NCI-H1930 (cell line): ENCODE measurements at places on chromosomes 4 and X.

DNA sequence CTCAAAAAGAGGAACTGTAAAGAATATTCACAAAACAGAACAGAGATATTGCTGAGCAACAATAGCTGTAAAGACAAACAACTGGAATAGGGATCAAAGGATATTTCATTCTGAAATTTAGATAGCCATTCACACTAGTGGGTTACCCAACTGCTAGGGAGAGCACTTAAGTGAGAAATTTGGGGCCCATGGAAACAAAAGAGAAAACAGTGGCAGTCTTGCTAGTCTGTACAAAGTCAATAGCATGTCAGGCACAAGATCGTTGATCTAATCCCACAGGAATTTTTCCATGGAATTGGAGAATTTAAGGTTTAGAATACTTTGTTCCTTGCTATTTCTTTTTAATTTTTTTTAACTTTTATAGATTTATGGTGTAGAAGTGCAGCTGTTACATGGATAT, 467.0 kb downstream of the PCDH18 start:
- DNase-seq = no peak

GRCh38 chr4:2168469-2169319, 73.2 kb downstream of the HAUS3 start:
- no peak for DNase-seq

DNA sequence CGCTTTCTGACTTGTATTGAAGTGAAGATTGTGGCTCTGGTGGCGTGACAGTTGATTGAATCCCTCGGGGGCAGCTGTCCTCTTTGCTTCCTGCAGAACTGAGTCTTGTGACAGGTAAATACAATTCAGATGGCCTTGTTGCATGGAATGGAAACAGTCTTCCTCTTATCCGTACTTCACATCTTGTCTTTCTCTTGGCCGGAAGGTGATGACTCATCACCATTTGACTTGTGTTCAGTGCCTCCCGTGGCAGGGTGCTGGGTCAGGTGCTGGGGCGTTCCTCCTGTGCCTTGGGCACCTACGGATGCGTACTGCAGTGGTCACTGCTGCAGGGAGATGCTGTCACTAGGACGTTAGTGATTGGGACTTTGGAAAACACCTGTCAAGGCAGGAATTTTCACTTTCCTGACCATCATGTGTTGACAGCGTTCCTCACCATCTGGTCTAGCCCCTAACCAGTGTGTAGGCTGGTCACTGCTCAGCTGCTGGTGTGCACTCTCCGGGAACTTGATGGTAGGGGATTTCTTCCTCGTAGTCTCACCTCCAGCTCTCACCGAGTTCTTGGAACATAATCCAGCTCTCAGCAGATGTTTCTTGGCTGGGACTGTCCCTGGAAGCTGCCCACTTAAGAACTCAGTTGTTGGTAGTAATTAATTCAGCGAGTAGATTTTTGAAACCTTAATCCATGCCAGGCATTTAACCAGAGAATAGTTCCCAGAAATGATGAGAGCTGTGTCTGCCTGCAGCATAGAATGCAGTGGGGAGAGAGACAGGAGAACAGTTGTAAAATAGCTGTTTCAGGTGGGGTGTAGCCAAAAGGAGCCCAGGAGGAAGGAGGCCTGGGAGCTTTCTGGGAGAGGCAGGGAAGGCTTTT, 7.2 kb downstream of the TBC1D14 start:
- DNase-seq = no peak

- DNase-seq = no peak
Observed at GRCh38 chr4:111209706-111210105, 586.8 kb upstream of the PITX2 start.

DNA sequence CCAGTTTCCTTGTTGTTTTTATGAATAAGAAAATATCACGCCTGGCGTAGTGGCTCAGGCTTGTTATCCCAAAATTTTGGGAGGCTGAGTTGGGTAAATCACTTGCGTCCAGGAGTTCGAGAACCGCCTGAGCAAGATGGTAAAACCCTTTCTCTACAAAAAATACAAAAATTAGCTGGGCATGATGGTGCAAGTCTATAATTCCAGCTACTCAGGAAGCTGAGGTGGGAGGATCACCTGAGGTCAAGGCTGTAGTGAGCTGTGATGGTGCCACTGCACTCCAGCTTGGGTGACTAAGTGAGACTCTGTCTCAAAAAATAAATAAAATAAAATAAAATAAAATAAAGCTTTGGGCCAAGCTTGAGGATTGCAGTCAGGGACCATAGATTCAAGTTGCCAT, 827.2 kb downstream of the FSTL5 start:
- no peak for DNase-seq

DNA sequence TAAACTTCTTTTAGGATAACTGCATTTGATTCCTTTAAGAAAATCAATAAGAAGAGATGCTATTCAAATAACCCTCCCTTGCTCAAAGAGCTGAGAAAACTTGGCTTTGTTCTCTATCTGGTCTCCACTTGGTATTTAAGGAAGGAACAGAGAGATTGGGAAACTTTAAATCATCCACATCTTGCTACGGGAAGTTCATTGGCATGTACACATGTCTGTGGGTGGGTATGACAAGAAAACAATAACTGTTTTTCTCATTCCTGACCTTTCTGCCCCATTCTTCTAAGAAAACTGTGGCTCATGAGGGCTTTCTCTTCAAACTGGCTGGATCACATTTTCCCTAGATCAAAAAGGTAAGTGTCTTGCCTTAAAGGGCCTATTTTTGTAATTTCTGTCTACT, 6.0 kb downstream of the SEL1L3 start:
- DNase-seq = no peak

DNA sequence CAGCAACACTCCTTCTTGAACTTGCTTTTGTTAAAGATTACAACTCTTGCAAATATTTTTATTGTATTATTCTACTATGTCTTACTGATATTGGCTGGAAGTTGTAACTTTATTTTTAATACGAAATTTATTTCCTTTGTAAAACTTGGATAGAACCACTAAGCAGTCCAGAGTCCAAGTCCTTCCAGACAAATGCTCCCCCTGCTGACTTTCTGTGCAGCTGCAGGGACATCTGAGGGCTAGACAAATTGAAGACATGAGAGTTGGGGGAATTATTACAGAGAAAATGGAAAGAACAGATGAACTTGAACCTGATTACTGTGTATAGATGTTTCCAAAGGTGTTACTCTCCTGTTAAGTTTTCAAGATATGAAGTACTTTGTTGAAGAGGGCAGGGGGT, 238.8 kb downstream of the GRIA3 start:
- DNase-seq = no peak

GRCh38 chrX:105662248-105662647, 160.1 kb upstream of the NRK start:
- no peak for DNase-seq

GRCh38 chr4:128583753-128584712, 225.5 kb upstream of the JADE1 start:
- no peak for DNase-seq

DNA sequence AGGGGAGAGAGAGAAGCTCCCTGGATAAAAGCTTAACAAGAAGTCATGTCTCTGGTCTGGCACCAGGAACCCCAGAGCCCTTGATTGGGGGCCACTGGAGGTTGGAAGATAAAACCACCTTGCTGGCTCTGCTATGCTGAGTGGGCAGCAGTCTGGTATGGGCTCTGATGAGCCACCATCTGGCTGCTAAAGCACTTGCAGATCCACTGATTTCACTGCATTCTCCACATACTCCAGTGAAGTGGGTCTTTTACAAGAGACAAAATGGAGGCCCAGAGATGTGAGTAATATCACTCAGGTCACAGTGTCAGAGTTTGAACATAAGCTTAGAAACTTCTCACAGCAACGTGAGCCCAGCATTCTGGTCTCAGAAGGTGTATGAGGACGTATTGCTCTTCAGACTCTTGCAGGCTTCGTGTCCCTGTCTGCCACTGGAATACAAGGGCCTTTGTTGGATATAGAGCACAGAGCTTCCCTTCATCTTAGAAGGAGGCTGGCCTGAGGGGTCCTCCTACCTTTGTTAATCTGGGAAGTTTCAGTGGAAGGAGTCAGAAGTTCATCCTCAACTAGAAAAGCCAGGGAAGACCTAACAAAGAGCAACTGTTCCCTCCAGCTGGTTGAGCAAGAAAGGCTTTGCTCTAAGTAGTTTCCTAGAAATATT, 11.8 kb downstream of the CLDN2 start:
- DNase-seq = no peak

- no peak for DNase-seq
Observed at GRCh38 chr4:107194005-107194404, 157.9 kb upstream of the DKK2 start.

GRCh38 chrX:39941332-39941920, 156.3 kb downstream of the BCOR start:
- DNase-seq = no peak

DNA sequence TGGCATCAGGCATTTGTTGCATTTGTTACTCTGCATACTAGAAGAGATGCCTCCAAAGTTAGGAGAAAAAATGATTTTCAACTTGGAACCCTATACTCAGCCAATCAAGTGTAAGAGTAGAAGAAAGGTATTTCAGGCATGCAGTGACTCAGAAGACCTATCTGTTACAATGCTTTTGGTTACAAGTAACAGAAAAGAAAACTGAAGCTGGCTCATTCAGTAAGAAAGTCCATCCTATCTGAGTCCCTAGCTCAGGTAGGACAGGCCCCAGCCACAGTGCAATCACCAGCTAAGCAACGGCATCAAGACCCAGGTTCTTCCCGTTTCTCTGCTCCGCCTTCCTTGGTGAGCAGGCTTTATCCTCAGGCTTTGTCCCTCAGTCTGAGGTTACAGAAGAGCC, 23.3 kb downstream of the MECP2 start:
- DNase-seq = no peak

DNA sequence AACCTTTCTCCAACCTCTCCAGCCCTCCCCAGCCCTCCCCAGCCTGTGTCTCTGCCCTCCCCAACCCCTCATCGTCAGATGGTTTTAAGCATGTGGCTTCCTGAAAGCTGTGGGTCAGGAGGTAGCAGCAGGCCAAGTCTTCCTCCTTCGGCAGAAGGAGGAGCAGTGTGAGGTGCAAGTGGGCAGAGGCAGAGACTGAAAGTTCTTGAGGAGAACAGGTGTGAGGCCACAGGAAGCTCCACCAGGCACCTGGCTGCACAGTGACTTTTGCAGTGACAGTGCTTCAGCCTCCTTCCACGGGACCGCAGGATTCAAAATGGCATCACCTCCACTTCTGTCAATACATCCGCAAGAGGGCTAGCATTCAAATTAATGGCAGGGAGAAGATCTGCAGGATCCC, 203.9 kb upstream of the LEF1 start:
- DNase-seq = no peak

DNA sequence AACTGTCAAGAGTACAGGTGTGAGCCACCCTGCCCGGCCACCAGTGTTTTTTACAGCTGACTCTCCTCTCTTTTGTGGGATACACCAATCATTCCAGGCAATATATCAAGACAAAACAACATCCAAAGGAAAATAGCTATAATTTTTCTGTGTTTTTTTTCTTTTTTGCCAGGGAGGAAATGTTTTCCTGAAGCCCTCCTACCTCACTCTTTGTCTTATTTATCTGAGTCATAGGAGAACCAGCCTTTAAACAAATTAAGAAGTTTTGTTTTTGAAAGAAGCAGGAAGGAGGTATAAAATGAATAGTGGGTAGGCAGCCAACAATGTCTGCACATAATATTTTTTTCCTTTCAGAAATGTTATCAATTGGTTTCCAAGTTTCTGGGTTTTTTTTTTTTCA, 493.9 kb downstream of the CCSER1 start:
- no peak for DNase-seq

- DNase-seq = no peak
Observed at GRCh38 chr4:72954811-72955210, 114.7 kb downstream of the COX18 start.

GRCh38 chrX:72045552-72046277, 86.0 kb downstream of the RTL5 start:
- DNase-seq = no peak

GRCh38 chr4:155687380-155687982, 20.8 kb downstream of the GUCY1A1 start:
- DNase-seq = no peak

- no peak for DNase-seq
Observed at GRCh38 chr4:88792821-88793220, 95.2 kb upstream of the NAP1L5 start.

GRCh38 chr4:177483271-177483670, 41.0 kb upstream of the AGA start:
- DNase-seq = no peak

- DNase-seq = no peak
Observed at GRCh38 chrX:136523770-136524169, 8.2 kb upstream of the VGLL1 start.
